ENCODE measurements at places on chromosomes 5 and 9.

- DNase-seq: no peak
Measured at GRCh38 chr5:174453690-174454089, 270.7 kb upstream of the MSX2 start.

- no peak for DNase-seq
Measured at GRCh38 chr5:178466342-178466741, 123.9 kb downstream of the COL23A1 start.

GRCh38 chr9:126295082-126295477 is 31.5 kb upstream of the MVB12B start:
- no peak for DNase-seq

- DNase-seq: no peak
Measured at GRCh38 chr5:130836729-130837649, 328.1 kb downstream of the HINT1 start.

GRCh38 chr9:97910357-97910756 is 11.9 kb downstream of the TRMO start:
- no peak for DNase-seq

DNA sequence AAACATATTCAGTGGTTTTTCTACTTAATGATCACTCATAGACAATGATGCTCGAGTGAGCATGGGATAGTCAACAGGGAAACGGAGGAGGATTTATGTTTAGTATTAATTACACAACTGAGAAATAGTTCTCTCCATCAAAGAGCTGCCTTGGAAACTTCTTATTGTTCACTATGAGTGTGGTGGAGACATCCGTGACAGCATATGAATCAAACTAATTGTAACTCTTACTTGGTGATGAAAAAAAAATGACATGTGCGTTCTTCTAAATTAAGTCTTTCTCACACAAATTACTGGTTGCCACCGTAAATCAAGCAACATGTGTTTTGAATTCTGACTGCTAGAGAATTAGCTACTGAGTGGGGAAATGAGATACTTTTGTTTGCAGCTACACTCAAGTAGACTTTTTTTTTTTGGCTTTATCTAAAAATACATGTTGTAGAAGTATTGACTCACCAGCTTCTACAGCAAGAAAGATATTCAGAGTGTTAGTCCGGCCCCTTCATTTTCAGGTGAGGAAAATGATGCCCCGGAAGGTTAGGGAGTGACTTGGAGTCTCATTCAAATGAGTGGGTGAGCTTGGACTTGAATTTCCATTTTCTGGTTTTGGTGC is 179.4 kb downstream of the CFAP90 start:
- no peak for DNase-seq

DNA sequence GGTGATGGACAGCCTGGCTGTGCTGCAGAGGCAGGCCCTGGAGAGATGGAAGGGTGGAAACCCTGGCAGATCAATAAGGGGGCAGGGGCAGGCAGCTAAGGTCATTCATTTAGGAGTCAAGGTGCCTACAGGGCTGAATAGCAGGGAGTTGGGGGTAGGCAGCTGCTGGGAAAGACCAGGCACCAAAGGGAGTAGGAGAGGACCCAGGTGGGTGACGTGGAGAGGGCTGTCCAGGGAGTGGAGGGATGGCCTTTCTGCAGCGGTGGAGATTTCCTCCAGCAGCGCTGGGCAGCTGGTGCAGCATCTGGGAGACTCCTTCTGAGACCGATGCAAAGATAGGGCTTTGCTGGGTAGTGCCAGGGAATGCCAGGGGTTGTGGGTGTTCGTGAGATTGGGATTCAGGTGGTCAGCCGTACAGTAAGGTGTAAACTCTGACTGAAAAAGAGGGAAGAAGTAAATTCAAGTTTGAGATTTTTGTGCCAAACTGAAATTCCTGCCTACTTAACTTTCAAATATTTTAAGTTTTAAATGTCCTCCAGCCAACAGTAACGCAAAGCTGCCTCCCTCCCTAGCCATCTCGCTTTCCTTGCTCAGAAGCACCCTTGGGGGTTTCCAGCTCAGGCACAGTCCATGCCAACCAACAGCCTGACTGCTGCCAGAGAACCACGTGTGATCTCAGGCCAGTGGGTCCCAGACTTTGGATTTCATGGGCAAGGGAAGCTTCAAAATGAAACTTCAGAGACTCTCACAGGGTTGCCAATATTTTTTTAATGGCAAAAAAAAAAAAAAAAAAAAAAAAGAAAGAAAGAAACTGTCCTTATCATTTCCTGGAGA is 18.6 kb upstream of the ANGPTL2 start:
- DNase-seq: no peak

DNA sequence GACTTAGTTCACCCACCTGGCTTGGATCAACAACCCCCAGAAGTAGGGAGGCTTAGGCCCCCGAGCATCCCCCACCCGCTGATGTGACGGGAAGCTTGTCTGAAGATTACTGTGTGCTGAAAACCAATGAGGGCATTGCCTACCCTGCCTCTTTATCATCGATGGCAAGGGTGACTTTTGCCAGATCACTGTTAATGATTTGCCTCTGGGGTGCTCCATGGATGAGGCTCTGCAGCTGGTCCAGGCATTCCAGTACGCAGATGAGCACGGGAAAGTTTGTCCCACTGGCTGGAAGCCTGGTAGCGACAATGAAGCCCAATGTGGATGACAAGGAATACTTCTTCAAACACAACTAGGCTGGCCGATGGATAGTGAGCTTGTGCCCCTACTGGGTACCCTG is 22.0 kb downstream of the RUFY1 start:
- no peak for DNase-seq

DNA sequence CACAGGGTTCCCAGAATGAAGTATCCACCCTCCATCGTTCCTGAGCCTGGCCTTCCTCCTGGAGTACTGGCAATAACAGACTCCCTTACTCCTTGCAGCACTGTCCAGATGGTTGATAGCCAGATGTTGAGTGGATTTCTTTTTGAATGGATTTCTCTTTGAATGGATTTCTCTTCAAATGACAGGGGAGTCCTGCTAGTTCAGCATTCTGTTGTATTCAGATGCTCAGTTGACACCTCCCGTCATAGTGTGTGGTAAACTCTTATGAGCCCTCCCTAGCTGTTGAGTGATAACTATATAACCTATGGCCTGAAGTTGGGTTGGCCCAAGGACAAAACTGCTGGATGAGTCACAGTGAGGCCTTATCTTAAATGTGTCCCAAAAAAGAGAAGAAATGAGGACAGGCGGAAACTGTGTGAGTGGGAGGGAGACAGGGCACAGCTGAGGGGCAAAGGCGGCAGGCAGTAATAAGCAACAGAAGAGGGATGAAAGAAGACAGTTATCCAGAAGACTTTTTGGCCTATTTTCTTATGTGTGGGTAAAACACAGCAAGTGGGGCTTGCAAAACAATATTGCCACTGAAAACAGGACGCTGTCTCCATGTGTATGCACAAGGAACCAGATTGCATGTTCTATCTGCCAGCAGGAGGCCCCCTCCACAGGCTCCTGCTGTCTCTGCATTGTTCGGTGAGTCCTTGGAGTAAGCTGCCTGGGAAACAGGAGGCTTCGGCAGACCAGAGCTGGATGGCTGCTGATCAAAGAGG is 209.5 kb upstream of the S1PR3 start:
- DNase-seq: no peak

- DNase-seq: peak; percentile 77
Measured at GRCh38 chr9:34675048-34675714, 12.7 kb upstream of the CCL27 start.
